ENCODE measurements at places on chromosomes 1 and 21.

GRCh38 chr1:10762153-10762523 lies 34.3 kb downstream of the CASZ1 start:
- no peak for DNase-seq

DNA sequence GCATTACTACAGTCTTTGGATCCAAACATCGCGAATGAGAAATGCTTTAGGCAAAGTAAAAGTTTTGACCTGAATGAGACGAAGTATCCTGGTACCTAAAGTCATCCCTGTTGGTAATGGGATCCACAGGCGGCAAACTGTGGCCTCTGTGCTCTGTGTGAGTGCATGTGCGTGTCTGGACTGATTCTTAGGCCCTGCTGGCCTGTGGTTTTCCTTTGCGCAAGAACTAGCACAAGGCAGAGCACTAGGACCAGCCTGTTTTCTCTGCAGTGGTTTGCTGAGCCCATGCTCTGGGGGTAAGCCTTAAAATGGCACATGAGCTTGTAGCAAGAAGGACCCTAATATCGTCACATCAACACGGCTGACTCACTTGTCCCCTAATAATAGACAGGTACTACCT lies 251.2 kb downstream of the DSCAM start:
- no peak for DNase-seq

DNA sequence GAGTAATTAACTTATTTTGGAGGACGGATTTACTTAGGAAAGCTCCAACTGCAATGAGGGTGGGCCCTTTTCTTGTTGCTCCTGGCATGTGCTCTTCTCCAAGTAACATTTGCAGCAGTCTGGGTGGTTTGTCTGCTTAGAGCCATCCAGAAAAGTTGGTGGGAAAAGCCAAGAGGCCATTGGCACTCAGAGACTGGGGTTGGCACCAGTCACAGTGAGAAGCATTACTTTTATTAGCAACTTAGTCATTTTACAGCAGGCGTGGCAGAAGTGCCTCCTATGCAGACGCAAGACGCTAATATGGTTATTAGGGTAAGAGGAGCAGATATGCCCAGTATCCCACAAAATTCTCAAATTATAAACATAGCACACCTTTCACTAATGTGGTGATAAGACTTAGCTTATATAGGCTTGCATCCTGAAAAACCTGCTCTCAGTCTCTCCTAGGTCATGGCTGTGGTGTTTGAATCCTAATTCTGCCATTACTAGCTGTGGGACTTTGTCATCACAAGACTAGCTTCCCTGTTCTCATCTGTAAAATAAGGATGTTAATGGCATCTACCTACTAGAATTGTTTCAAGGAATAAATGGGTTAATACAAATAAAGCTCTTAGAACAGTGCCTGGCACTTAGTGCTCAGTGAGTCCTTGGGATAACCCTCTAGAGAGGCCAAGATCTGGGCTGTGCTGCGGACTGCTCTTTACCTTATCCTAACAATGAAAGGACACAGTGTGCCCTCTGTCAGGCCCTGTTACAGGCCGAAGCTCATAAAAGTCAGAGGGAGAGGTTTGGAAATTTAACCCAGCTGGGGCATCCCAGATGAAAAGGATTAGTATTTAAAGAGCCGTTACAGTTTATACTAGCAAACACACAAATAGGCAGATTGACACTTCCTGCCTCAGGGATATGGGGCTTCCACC lies 154.6 kb downstream of the ROR1 start:
- no peak for DNase-seq

- no peak for DNase-seq
These were observed 33.7 kb upstream of the AK4 start for GRCh38 chr1:65114322-65114721.

DNA sequence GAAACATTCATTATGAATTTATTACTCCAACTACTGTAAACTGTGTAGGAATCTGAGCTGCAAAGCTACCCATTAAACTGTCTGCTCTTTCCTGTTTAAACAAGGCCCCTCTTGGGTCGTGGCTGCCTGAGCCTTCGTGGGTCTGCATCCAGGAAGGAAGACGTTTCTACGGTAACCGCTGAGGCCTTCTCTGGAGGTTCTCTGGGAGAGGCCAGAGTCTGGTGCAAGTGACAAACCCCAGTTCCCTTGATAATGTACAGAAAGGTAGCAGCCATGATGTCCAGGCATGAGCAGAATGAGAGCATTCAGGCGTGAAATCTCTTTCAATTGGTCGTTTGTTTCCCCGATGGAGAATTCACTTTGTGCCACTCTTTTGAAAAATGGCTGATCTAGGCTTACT lies 350.2 kb downstream of the PLPP3 start:
- no peak for DNase-seq
